ENCODE measurements at places on chromosomes 12 and 14. TPM values are rescaled to one million over a fixed set of nuclear protein-coding genes. Genes with fewer than 3 reads are reported as not detected.

The NANOG gene
- 0.22 TPM for total RNA-seq

The RGS6 gene
- 4.7 TPM for total RNA-seq

DNA sequence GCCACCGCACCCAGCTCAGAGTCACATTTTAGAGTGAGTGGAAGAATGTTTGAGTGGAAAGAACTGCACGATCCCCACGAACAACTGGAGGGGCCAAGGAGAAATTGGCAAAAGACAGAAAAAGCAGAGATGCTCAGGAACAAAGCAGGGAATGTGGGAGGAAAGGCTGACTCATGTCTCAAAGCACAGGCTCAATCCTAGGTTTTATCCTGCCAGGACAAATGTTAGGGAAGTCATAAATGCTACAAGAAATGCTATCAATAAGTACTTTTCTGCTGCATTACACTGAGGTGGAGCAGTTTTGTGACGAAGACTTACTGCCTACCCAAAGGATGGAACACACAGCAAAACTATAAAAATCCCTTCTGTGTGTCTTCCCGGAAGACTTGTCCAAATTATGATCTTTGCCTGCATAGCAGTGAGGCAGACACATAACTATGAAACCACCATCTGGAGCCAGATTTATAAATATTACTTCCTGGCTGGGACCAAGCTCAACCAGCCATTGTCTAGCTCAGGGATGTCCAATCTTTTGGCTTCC is 26.7 kb downstream of the NIN start:
- H3K4me1 ChIP-seq, result no peaks in the 10 kb centered on the region
- H3K36me3 ChIP-seq, result no peaks in the 10 kb centered on the region
- no peaks in the 10 kb centered on the region for H3K27me3 ChIP-seq

DNA sequence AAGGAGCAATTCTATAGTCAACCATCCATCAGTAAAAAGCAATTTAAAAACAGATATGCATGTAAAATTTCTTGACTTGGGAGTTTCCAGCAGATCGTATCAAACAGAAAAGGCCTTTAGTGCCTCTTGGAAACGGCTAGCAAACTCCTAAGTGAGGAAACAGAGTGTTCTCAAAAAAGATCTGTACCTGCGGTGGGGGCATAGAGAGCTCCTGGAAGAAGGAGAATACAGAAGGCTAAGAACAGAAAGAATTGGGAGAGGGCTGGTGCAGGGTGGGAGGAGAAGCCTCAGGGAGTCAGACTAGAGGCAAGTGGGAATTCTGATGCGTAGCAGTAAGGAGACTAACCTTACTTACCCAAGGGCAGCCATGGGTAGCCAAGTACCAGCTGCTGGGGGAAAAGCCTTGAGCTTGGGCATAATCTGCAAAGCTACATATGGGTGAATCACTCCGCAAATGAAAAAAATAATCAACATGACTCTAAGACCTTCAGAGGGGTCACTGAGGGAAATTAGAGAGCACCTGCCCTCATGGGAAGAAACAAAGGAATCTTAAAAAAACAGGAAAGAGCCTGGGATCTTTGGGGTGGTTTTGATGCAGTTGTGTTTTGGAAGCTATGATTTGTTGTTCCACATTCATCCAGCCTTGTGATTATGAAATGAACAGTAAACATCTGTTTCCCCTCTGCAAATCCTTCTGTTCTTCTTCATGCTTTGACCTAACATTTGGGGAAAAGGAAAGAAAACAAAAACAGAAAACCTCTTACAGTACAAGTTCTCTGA is 10.4 kb downstream of the RHOJ start:
- peaks cover 3% of the 10 kb centered on the region for H3K27me3 ChIP-seq
- H3K27ac ChIP-seq, result no peak overlapping the region
- H3K4me1 ChIP-seq, result no peaks in the 10 kb centered on the region

GRCh38 chr14:96783043-96783914 is 13.9 kb upstream of the VRK1 start:
- no peak overlapping the region for H3K27ac ChIP-seq
- no peak overlapping the region for H3K4me3 ChIP-seq
- no peaks in the 10 kb centered on the region for H3K4me1 ChIP-seq
- DNase-seq, result no peak
- H3K27me3 ChIP-seq, result no peaks in the 10 kb centered on the region

DNA sequence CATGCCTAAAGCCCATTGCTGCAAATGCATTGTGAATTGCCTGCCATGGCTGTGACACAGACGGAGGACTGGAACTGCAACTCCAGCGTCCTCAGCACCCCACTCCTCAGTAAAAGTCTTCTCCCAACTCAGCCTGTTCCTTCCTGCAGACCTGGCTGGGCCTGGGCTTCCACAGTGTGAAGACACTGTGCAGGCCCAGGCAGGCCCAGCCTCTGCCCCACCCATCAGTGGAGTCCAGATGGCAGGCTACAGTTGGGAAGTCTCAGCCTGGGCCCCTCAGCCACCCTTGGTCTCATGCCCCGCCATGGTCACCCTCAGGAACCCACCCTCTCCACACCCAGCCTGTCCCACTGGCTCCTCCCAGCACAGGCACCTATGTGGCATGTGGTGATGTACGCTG is 22.0 kb downstream of the VSX2 start:
- H3K4me1 ChIP-seq, result no peaks in the 10 kb centered on the region
- H3K4me3 ChIP-seq, result no peak overlapping the region
- no peaks in the 10 kb centered on the region for H3K27me3 ChIP-seq
- no peak overlapping the region for H3K27ac ChIP-seq
- no peaks in the 10 kb centered on the region for H3K36me3 ChIP-seq

- no peak for DNase-seq
- H3K4me3 ChIP-seq, result no peak overlapping the region
- H3K4me1 ChIP-seq, result no peaks in the 10 kb centered on the region
Measured at GRCh38 chr12:95066091-95066855, 7.1 kb downstream of the NR2C1 start.

DNA sequence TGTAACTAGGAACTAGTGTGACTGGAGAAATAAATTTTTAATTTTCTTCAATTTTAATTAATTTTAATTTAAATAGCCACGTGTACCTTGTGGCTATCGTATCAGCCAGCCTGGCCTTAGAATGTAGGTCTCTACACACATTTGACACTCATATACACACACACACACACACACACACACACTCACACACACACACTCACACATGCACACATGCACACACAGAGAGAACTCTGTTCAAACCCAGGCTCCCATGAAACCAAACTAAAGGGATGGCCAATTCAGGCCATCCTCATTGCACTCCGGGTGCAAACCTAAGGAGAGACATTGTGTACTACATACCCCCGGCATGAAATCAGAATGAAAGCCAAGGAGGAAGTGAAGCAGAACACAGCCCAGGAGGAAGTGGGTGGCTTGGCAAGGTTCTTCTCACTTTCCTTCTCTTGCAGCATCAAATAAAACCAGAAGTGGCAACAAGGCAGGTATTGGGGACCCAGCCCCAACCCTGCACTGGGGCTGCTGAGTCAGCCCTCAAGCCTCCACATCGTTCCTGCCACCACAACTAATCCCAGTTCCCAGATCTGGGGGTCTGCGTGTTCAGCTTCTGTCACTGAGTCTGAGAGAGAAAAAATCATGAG is 26.2 kb upstream of the CHPT1 start:
- H3K27me3 ChIP-seq, result no peaks in the 10 kb centered on the region
- no peak overlapping the region for H3K27ac ChIP-seq
- H3K4me3 ChIP-seq, result no peak overlapping the region

The CIROP gene
- total RNA-seq, result not detected

The LRP1-AS gene
- not detected for total RNA-seq

- no peak for DNase-seq
- peaks cover 46% of the 10 kb centered on the region for H3K4me1 ChIP-seq
- no peaks in the 10 kb centered on the region for H3K36me3 ChIP-seq
Measured at GRCh38 chr12:104578453-104578852, 121.7 kb downstream of the CHST11 start.

The ACOT6 gene
- total RNA-seq, result not detected

- no peak for DNase-seq
- H3K27ac ChIP-seq, result peak overlapping the region; percentile 65
- no peaks in the 10 kb centered on the region for H3K27me3 ChIP-seq
- peak overlapping the region; percentile 72 for H3K4me3 ChIP-seq
- no peaks in the 10 kb centered on the region for H3K36me3 ChIP-seq
Measured at GRCh38 chr12:104458694-104459367, 2.1 kb downstream of the CHST11 start.

GRCh38 chr12:102871014-102871413 is 46.0 kb downstream of the PAH start:
- DNase-seq, result no peak
- H3K27ac ChIP-seq, result no peak overlapping the region
- no peaks in the 10 kb centered on the region for H3K36me3 ChIP-seq
- H3K27me3 ChIP-seq, result no peaks in the 10 kb centered on the region
- no peaks in the 10 kb centered on the region for H3K4me1 ChIP-seq
- H3K4me3 ChIP-seq, result no peak overlapping the region

GRCh38 chr14:36223558-36223957 is 47.0 kb upstream of the PTCSC3 start:
- DNase-seq, result no peak
- H3K27ac ChIP-seq, result no peak overlapping the region
- no peaks in the 10 kb centered on the region for H3K36me3 ChIP-seq

DNA sequence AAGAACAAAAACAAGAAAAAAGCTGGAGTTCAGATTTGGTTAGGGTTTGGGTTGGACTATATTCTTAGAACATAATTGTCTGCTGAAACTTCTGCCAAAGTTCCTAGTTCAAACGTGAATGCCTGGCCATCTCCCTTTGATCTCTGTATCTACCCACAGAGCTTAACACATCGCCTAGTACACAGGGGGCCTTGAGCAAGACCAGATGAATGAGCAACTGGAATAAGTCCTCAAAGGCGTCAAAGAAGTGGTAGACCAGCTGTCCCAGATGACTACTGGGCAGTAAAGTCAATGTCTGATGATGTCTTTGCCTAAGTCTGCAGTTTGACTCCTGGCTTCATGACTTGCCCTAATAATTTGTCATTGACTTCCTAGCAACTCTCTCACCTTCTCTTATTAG is 13.9 kb upstream of the STAB2 start:
- no peaks in the 10 kb centered on the region for H3K36me3 ChIP-seq
- no peak overlapping the region for H3K4me3 ChIP-seq
- H3K27me3 ChIP-seq, result no peaks in the 10 kb centered on the region
- H3K27ac ChIP-seq, result no peak overlapping the region

The ETFBKMT gene
- total RNA-seq, result 1.7 TPM

The CDC42BPB gene
- 85.6 TPM for total RNA-seq

- H3K4me3 ChIP-seq, result no peak overlapping the region
- no peak for DNase-seq
- H3K27ac ChIP-seq, result no peak overlapping the region
- no peaks in the 10 kb centered on the region for H3K36me3 ChIP-seq
- no peaks in the 10 kb centered on the region for H3K27me3 ChIP-seq
- 0 out of 2 replicates have a peak, but pooled peaks cover 4% of the 10 kb centered on the region for H3K4me1 ChIP-seq
Measured at GRCh38 chr14:90489916-90490719, 93.3 kb downstream of the CALM1 start.

- DNase-seq, result no peak
- H3K36me3 ChIP-seq, result no peaks in the 10 kb centered on the region
- no peaks in the 10 kb centered on the region for H3K27me3 ChIP-seq
- H3K4me1 ChIP-seq, result no peaks in the 10 kb centered on the region
- H3K4me3 ChIP-seq, result no peak overlapping the region
Measured at GRCh38 chr14:103085106-103086091, 1.4 kb downstream of the LBHD2 start.

GRCh38 chr14:67641902-67642749 is 22.4 kb downstream of the ARG2 start:
- H3K4me1 ChIP-seq, result peaks cover 15% of the 10 kb centered on the region
- H3K4me3 ChIP-seq, result no peak overlapping the region
- no peak overlapping the region for H3K27ac ChIP-seq
- DNase-seq, result no peak
- no peaks in the 10 kb centered on the region for H3K36me3 ChIP-seq
- no peaks in the 10 kb centered on the region for H3K27me3 ChIP-seq

The PLD4 gene
- 0.12 TPM for total RNA-seq

The CHGA gene
- total RNA-seq, result not detected

DNA sequence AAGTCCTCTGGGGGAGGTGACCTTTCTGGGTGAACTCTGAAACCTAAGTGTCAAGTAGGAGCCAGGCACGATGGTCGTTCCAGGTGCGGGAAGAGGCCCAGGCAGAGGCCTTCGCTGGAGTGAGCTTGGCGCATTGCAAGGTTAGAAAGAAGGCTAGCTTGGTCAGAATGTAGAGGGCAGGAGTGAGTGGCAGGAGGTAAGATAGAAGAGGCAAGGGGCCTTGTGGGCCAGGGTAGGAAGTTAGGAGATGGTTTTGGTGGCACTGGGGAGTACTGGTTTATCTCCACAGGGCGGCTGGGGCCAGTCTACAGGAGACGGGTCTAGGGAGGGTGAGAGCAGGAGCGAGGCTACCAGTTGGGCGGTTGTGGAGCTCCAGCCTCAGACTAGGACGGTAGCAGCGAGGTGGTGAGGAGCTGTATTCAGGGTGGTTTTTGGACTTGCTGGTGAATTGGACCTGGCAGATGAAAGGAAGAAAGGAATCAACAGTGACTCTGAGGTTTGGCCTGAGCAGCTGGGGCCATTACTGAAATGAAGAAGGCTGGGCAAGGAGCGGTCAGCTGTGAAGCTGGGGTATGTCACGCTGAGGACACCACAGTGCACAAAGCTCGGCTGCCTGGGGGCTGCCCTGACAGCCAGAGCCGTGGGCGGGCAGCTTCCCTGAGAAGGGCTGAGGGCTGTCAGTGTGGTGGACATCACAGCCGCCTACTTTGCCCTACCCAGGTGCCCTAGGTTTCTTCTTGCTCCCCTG is 9.0 kb downstream of the MLXIP start:
- H3K27me3 ChIP-seq, result no peaks in the 10 kb centered on the region
- peaks cover 11% of the 10 kb centered on the region for H3K36me3 ChIP-seq
- H3K27ac ChIP-seq, result no peak overlapping the region
- no peak for DNase-seq
- no peaks in the 10 kb centered on the region for H3K4me1 ChIP-seq

- H3K4me3 ChIP-seq, result no peak overlapping the region
- H3K4me1 ChIP-seq, result no peaks in the 10 kb centered on the region
- DNase-seq, result no peak
- H3K36me3 ChIP-seq, result no peaks in the 10 kb centered on the region
Measured at GRCh38 chr12:19482036-19482435, 42.7 kb downstream of the AEBP2 start.

The B4GALNT1 gene
- total RNA-seq, result 31.3 TPM

DNA sequence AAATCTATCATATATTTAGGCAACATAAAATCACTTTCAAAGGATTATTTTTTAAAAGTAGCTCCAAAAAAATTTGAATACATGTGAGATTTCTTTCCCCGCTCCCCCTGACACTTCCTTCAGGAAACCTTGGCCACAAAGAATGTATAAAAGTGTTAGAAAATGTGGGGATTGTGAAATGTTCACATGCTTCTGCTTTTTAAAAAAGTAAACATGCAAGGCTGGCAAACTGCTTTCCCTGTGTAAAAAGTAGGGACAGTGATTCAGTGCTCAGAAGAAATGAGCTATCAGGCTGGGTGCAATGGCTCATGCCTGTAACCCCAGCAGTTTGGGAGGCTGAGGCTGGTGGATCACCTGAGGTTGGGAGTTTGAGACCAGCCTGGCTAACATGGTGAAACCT is 26.6 kb downstream of the MBIP start:
- H3K27me3 ChIP-seq, result no peaks in the 10 kb centered on the region
- no peak overlapping the region for H3K27ac ChIP-seq
- H3K4me3 ChIP-seq, result no peak overlapping the region
- no peak for DNase-seq

The CEP128 gene
- total RNA-seq, result 16.4 TPM
